GM12878 (cell line): ENCODE measurements at places on chromosomes 7 and 10. TPM values are rescaled to one million over a fixed set of nuclear protein-coding genes. Genes with fewer than 3 reads are reported as not detected.

DNA sequence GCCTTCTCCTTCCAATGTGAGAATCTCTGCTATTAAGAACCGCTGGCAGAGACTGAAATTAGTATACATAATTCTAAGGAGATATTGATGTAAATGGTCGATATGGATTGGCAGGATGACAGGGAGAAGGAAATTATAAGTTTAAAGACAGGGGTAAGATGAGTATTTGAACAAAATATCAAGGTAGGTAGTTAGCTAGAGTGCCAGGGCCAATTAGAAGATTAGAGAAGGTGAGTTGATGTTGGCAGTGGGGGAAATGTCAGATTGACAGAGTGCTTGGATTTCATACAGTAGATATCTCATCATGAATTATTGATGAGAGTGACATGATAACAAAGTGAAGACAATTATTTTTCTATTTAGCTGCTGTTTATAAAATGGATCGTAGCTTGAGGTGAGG is 74.1 kb downstream of the BTRC start:
- H3K36me3 ChIP-seq, result no peaks in the 10 kb centered on the region
- no peak overlapping the region for H3K27ac ChIP-seq
- no peaks in the 10 kb centered on the region for H3K4me1 ChIP-seq
- DNase-seq, result no peak
- no peak overlapping the region for H3K4me3 ChIP-seq
- H3K27me3 ChIP-seq, result no peaks in the 10 kb centered on the region

DNA sequence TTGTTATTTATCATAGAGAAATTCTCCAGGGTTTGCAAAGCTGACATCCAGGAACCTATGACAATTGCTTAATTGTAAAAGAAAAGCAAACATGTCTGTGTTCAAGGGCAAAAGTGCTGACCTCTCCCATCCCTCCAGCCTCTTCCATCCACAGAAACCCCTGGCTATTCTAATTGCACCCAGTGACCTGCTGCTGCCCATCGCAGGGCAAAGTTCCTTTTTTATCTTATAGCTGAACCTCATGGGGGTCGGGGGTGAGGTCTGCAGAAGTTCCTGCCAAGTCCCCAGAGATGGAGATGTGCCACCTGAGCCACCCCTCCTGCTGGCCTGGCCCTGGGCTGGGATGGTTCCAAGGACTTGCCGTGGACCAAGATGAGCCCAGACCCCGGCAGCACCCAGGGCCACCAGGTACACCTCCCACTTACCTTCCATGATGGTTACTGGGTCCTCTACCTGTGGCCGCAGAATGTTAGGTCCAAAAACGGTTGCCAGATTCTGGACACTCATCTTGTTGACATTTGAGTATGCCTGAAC is 146.5 kb downstream of the MAPK8 start:
- H3K4me1 ChIP-seq, result no peaks in the 10 kb centered on the region
- H3K27ac ChIP-seq, result no peak overlapping the region
- DNase-seq, result no peak
- no peaks in the 10 kb centered on the region for H3K36me3 ChIP-seq

GRCh38 chr7:22921386-22922086 is 92.4 kb downstream of the HYCC1 start:
- no peaks in the 10 kb centered on the region for H3K4me1 ChIP-seq
- H3K4me3 ChIP-seq, result no peak overlapping the region
- H3K27me3 ChIP-seq, result no peaks in the 10 kb centered on the region
- no peak overlapping the region for H3K27ac ChIP-seq

- no peak for DNase-seq
- H3K27me3 ChIP-seq, result no peaks in the 10 kb centered on the region
- H3K4me1 ChIP-seq, result peaks cover 7% of the 10 kb centered on the region
- H3K36me3 ChIP-seq, result peaks cover 39% of the 10 kb centered on the region
- H3K4me3 ChIP-seq, result no peak overlapping the region
- no peak overlapping the region for H3K27ac ChIP-seq
Observed at GRCh38 chr7:55484834-55485233, 87.5 kb downstream of the VOPP1 start.

GRCh38 chr10:111747751-111748150 is 435.8 kb downstream of the GPAM start:
- no peaks in the 10 kb centered on the region for H3K36me3 ChIP-seq
- no peak overlapping the region for H3K27ac ChIP-seq
- no peaks in the 10 kb centered on the region for H3K4me1 ChIP-seq
- no peaks in the 10 kb centered on the region for H3K27me3 ChIP-seq
- no peak overlapping the region for H3K4me3 ChIP-seq

DNA sequence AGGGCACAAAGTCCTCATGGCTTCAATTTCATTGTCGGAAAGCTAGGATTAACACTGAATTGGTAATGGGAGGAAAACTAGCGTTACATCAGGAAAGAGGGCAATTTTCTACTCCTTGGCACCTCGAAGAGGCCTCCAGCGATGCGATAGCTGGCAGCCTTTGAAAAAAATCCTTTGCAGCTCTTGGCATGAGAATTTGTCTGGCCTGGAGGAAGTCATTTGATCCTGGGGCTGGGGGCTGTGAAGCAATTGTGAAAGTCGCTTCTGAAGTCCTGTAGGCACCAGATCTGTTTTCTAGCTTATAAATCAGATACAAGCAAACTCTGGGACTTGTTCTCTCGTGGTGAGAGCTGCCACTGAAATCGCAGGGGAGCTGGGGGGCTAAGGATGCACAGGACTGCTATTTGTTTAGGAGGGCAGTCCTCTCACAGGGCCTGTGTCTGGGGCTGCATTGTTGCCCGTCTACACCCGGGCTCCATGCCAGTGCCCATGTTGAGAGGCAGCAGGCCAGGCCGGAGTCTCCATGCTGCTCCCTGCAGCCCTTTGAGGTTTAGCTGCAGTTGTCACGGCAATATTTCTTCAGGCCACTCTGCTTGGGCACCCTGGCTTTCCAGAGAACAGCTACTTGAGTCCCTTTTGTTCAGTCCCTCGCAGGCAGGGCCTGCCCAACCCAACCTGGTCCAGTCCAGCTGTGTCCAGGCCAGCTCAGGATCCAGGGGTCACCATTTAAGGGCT is 206.8 kb upstream of the LYZL1 start:
- H3K4me1 ChIP-seq, result no peaks in the 10 kb centered on the region
- H3K27ac ChIP-seq, result no peak overlapping the region
- no peak for DNase-seq
- no peaks in the 10 kb centered on the region for H3K36me3 ChIP-seq
- H3K4me3 ChIP-seq, result no peak overlapping the region

DNA sequence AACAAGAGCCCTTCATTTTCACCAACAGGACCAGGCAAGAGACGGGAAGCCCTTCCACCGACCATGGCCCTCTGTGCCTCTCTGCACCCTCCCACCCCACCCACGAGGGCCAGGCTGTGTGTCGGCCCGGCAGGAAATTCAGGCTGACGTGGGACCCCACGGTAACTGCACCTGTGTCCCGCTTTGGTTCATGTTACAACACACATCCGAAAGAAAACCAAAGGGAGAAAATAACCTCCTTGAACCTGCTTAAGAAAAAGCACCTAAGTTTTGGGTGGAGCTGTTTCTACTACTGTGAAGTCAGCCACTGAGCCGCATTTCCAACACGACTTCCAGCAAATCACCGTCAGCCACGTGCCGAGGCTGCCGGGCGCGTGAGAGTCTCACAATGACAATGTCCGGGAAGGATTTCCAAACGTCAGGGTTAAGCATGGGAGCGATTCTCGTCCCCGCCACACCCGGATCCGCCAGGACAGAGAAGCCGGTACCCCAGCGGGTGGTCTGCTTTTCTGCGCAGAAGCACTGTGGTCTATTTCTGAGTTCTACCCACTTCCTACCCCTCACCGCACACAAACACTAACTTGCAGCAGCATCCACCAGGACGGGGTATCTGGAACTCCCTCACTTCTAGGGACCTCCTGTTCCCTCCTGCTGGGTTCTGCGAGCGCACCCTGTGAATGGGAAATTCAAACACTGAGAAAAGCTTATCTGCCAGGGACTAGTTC is 36.6 kb downstream of the AMZ1 start:
- no peak overlapping the region for H3K27ac ChIP-seq
- no peak overlapping the region for H3K4me3 ChIP-seq
- H3K27me3 ChIP-seq, result no peaks in the 10 kb centered on the region
- H3K4me1 ChIP-seq, result peaks cover 7% of the 10 kb centered on the region
- no peak for DNase-seq

DNA sequence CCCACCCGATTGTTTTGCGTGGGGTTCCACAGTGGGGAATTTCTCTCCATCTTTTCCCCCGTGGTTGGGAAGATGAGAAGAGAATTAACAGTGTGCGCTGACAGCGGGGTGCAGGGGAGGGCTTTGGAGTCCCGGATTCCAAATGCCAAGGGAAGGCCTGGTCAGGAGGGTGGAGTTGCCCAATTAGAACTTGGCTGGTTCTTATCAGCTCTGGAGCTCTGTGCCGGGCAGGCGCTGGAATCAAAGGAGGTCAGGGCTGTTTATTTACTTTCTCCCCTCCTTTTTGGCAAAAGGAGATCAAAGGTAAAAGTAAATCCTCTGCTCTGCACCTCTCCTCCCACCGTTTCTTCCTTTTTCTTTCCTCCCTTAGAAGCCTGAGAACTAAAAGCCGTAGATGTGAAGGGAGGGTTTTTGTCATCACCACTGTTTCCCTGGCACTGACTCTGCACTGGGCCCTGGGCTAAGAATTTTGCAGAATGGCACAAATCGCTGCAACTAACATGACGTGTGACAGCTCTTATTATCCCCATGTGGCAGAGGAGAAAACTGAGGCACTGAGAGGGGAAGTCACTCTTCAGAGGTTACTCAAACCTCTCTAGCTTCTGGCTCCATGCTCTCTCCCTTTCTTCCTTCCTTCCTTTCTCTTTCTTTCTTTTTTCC is 95.2 kb upstream of the ZNF716 start:
- DNase-seq, result no peak
- no peak overlapping the region for H3K27ac ChIP-seq
- no peaks in the 10 kb centered on the region for H3K4me1 ChIP-seq
- no peaks in the 10 kb centered on the region for H3K27me3 ChIP-seq
- H3K4me3 ChIP-seq, result no peak overlapping the region

GRCh38 chr7:43118313-43118712 is 5.9 kb downstream of the HECW1 start:
- DNase-seq, result no peak
- peaks cover 17% of the 10 kb centered on the region for H3K27me3 ChIP-seq
- no peak overlapping the region for H3K27ac ChIP-seq

ATRNL1 gene
- total RNA-seq, result 0.49 and 1.5 TPM in 2 replicates

- H3K36me3 ChIP-seq, result no peaks in the 10 kb centered on the region
- no peaks in the 10 kb centered on the region for H3K27me3 ChIP-seq
- H3K27ac ChIP-seq, result peak overlapping the region; percentile 99
- peaks cover 11% of the 10 kb centered on the region for H3K4me1 ChIP-seq
- H3K4me3 ChIP-seq, result peak overlapping the region; percentile 96
Observed at GRCh38 chr7:2553831-2554581, 1.3 kb downstream of the BRAT1 start.

GRCh38 chr7:47937065-47937687 is 11.1 kb downstream of the PKD1L1 start:
- H3K27ac ChIP-seq, result peak overlapping the region; percentile 68
- H3K4me1 ChIP-seq, result peaks cover 28% of the 10 kb centered on the region

GRCh38 chr10:7408291-7409044 is 2.4 kb downstream of the SFMBT2 start:
- peak overlapping the region; percentile 100 for H3K4me3 ChIP-seq
- H3K27ac ChIP-seq, result peak overlapping the region; percentile 86
- H3K4me1 ChIP-seq, result peaks cover 15% of the 10 kb centered on the region
- no peak for DNase-seq
- no peaks in the 10 kb centered on the region for H3K27me3 ChIP-seq

DNA sequence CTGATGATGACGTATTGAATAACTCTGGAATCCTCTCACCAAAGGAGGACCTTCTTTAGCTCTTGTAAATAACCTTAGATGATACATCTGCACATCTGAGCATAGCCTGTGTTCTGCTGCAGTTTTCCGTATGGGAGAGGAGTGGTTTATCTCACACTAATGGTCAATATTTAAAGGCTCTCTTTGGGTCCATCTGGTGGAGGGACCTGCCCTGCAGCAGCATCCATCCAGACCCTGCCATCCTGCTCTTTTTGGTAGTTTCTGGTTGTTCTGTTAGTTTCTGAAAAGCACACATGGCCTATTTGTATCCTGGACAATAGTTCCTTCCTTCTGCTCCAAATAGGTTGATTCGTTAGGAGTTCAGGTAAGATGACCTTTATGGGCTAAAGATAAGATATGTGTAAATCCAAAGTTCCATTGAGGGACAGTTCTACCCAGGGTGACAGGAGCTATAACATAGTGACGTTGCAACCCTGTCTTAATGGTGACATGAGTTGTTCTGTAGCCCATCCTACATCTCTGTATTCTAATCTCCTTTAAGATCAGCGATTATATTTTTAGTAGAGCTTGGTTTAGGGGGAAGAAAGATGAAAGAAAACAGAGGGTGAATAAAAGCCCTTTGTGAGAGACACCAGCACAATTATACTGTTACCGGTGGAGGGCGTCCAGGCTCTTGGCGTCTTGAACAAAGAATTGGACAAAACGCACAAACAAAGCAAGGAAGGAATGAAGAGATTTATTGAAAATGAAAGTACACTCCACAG is 60.0 kb upstream of the KLF14 start:
- no peaks in the 10 kb centered on the region for H3K4me1 ChIP-seq
- no peaks in the 10 kb centered on the region for H3K36me3 ChIP-seq
- no peaks in the 10 kb centered on the region for H3K27me3 ChIP-seq
- no peak for DNase-seq
- H3K27ac ChIP-seq, result no peak overlapping the region
- no peak overlapping the region for H3K4me3 ChIP-seq

GRCh38 chr10:131758062-131758938 is 142.5 kb upstream of the PPP2R2D start:
- no peaks in the 10 kb centered on the region for H3K36me3 ChIP-seq
- no peak for DNase-seq
- no peak overlapping the region for H3K27ac ChIP-seq
- H3K4me3 ChIP-seq, result no peak overlapping the region

GRCh38 chr10:34890939-34891338 is 75.8 kb upstream of the PARD3 start:
- no peak for DNase-seq
- no peaks in the 10 kb centered on the region for H3K27me3 ChIP-seq
- H3K27ac ChIP-seq, result no peak overlapping the region
- no peak overlapping the region for H3K4me3 ChIP-seq
